ENCODE measurements at places on chromosomes 6 and 20.

DNA sequence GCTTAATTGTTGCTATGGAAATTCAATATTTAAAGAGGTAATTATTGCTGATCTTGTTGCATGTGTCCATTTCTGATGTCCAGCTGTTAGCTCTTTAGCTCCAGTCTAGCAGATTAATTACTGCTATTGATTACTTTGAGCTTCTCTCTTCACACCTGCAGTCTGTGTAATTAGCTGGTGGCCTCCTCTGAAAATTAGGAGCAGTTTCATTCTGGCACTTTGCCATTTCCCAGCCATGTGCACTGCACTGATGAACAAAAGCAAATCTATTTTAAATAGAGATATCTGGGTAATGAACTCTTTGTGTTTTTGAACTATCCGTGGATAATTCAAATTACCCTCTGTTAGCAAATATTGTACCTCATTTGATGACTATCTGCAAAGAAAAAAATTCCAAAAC lies 275.9 kb downstream of the RNF144B start:
- no peak for DNase-seq

- peak; percentile 29 for DNase-seq
These were observed 24.3 kb upstream of the IER3 start for GRCh38 chr6:30768634-30769087.

DNA sequence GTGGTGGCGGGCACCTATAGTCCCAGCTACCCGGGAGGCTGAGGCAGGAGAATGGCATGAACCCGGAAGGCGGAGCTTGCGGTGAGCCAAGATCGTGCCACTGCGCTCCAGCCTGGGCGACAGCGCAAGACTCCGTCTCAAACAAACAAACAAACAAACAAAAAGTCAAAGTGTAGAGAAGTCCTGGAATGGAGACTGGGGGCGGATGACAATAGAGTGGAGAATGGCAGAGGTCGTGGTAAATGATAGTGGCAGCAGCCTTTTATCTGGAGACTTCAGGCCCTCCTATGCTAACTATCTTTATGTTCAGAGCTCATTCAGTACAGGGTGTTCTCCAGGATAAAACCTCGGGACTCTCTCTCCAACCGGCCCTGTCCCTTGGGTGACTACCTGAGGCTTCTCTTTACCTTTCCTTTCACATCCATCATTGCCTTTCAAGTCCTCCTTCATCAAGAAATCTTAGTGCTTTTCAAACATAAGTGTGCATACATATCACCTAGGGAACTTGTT lies 1.4 kb upstream of the FKBPL start:
- no peak for DNase-seq

DNA sequence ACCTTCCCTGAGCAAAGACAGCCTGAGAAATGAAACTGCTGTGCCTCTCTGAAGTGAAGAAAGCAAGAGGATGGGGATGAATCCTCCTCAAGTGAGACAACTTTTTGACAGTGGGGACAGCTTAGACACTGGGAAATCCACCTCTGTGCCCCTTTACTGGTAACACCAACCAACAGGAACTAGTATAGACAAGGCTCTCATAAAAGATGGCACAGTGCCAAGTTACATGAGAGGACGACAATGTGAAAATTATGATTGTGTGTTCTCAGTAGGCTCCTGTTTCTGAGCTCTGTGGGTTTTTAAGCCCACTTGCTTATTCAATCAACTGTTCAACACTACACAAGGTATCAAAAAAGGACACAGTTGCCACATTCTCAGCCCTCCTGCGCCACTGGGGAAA lies 41.6 kb upstream of the LYRM2 start:
- no peak for DNase-seq

- DNase-seq: no peak
These were observed 142.6 kb downstream of the SOBP start for GRCh38 chr6:107632381-107633136.

DNA sequence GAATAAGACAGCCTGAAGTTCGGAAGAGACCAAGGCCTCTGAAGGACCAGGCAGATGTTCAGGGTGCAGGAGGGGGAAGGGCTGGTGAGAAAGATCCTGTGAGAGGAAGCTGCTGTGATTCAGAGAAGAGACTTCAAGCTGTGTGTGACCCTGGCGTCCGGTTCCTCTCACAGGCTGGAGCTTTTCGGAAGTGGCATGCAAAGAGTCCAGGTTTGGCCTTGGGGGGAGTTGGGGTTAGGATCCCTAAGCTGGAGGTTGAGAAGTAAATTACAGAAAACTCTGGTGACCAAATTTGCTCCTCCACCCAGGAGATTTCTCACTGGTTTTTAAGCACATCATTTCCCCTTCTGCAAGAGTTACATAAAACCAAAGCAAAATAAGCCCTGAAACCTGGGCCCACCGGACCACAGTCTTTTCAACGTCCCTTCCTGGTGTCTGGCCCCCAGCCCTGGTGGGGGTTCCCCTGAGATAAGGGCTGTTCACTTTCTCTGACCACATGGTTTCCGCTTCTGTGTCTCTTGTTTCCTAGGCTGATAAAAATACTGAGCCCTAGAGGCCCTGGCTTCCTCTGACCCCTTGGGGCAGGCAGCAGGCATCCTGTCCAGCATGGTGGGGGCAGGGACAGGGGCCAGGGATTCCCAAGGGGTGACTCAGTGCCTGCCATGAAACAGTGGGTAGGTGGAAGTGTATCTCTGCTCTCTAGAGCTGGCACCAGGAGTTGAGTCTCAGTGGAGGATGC lies 12.0 kb upstream of the LTA start:
- DNase-seq: peak; percentile 45

DNA sequence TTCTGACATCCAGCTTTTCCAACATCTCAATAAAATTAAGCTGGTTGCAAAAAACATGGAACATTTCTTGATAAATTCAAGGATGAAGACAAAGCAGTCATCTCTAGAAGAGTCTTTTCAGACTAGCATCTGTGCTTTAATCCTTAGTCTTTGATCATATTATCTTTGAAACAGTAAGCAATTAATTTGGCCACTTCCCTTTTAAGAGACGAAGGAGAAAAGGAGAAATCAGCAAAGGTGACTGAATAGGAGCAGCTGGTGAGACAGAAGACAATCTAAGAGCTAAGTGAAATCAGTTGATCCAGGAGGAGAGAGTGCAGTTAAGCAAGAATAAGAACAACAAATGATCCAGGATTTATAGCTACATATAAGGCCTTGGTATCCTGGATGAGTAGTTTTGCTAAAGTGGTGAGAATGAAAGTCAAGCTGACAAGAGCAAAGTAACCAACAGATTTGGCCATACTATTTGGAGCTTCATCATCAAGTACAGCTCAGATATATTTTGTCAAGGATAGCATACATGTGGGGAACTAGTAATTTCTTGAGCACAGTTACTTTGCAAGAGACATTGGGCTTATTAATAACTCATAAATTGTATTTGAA lies 215.5 kb downstream of the ADGB start:
- no peak for DNase-seq

GRCh38 chr6:106146852-106147351 lies 60.8 kb downstream of the PRDM1 start:
- DNase-seq: no peak

DNA sequence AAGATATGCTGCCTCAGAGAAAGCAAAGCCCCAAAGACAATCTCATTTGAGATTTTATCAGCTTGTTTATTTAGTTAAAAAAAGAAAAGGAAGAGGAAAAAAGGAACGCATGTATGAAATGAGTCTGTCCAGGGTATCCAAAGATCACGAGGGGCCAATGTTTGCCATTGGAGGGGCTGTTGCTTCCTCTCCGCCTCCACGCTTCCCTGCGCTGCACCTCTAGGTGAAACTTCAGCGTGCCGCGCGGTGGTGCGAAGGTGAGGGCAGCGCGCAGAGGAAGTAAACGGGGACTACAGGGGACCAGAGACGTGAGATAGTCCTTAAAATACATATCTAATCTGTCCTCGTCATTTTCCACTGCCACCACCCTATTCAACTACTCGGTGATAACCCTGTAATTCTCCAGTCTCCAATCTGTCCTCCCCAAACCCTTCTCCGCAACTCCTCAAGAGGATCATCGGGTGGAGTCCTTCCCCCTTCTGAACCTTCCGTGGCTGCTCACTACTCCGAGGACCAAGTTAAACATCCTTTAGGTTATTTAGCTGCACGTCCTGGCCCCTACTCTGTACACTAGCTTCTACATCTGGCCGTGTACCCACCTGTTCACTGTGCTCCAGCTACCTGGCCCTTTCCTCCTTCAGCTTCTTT lies 1.1 kb upstream of the DCBLD1 start:
- DNase-seq: no peak

GRCh38 chr6:111628142-111628850 lies 22.6 kb upstream of the TRAF3IP2 start:
- no peak for DNase-seq

DNA sequence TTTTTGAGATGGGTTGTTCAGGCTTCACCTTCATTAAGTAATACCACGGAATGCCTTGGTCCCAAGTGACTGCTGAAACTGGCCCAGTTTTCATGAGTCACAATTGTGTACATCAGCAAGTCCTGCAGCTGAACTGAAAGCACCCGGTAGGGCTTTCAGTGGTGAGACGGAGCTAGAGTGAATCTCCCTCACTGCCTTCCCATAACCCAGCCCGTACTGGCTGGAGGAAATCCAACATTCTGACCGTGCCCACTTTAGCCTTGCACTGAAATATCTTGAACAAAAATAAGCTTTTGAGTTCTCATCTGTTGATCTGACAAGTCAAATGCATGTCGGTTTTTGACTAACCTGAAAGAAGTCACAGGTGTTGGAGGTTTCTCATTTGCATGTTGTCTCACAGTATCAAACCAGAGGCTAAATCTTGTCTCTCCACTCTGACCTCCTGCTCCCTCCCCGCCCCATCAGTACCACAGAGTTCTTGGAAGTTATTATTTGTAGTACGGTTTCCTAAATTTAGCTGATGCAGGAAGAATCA lies 35.9 kb downstream of the DUSP22 start:
- DNase-seq: no peak

GRCh38 chr6:74091136-74091793 lies 395.3 kb downstream of the CD109 start:
- no peak for DNase-seq

DNA sequence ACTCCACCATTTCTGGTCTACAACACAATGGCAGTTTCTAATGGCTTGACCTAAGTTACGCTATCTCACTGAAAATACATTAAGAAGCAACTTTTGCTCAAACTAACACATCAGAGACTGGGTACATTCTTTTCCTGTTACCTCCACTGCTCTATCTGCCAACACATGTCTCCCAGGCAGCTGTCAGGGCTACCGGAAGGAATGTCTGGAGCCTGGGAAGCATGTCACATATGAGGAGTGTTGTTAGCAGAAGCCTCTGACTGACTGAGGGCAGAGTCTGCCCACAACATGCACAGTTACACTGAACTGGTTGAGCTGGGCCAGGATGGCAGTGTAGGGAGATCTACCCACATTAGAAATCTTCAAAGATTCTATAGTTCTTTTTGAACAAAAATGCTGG lies 264.5 kb downstream of the KIF16B start:
- DNase-seq: no peak

DNA sequence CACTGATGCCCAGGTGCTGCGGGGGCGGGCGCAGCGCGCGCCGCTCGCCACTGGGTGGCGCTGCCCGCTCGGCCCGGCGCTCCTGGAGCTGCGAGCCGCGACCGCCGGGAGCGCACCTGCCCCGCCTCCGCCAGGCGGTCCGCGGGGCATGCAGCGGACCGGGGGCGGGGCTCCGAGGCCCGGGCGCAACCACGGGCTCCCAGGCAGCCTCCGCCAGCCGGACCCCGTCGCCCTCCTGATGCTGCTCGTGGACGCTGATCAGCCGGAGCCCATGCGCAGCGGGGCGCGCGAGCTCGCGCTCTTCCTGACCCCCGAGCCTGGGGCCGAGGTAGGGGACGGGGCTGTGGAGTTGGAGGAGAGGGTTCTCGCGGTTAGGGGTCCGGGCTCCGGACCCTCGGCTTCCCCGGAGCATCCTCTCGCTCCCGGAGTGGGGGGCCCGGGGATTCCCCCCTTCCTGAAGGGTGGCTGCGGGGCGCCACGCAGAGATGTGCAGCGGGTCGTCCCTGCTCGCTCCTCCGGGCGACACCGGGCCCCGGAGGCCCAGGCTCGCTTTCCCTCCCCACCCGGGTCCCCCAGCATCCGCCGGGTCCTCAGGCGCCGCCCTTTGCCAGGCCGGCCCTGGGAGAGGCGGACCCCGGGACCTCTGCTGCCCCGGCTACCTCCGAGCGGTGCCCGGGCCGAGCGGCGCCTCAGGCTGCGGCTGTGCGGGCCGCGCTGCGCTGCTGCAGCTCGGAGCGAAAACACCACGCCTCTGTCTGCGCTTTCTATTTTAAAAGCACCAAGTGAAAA lies at the start of gene BCAS4:
BCAS4 (plus strand) TSS at position 216 of the 789 bp plus-strand sequence; CDS start at position 239, 23 bp downstream.
- peak; percentile 74 for DNase-seq

DNA sequence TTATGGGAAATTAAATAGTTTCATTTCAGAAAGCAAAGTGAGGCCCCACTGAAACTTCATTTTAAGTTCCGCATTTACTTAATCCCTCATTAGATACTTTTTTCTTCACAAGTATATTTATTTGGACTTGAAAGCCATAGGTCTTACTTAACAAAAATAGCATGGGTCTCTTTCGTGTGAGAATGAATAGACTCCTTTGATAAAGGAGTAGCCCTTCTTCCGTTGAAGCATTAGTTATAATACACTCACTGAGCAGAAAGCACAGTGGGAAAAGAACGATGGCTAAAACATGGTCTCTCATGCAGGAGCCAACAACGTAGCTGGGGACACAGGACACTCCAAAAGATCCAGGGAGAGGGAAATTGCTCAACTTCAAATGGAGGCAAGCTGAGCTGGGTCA lies 130.4 kb downstream of the SLC23A2 start:
- DNase-seq: no peak

DNA sequence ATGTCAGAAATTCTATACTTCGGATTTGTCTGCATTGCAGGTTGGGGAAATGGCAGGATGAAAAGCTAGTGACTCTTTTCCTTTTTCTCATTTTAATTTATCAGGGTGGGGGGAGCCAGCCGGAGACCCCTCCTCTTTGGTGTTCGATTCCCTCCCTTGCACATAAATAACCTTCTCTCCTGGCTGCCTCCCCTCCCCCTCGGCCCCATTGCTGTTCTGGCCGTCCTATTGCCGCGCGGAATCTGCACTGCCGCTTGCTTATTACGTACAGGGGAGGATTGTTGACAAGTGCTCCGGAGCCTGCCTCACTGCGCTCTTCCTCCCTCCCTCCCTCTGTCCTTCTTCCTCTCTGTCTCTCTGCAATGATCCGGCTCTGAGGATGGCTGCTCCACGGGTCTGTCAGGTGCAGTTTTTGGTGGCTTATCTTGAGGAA lies 154.7 kb downstream of the JARID2 start:
- DNase-seq: no peak

DNA sequence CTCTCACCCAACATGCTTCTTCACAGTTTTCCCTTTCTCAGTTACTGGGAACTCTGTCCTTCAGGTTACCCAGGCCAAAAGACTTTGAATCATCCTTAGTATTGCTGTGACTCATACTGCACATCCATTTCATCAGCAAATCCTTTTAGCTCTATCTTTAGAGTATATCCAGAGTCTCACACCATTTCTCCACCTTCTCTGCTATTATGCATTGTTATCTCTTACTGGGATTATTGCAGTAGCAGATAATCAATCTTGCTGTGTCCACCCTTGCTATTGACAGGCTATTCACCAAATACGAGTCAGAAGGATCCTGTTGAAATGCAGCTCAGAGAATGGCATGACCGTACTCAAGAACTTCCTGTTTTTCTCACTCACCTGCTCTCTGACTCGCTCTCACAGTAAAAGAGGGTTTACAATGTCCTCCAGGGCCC lies 57.3 kb downstream of the BCKDHB start:
- DNase-seq: no peak

Data from stimulated activated naive CD4-positive, alpha-beta T cell treated with Interleukin-2 at 50 U/mL for 16 hours (primary cell).